ENCODE measurements at places on chromosomes 4 and X.

- DNase-seq, result no peak
Observed at GRCh38 chr4:102959496-102959895, 60.0 kb downstream of the SLC9B1 start.

GRCh38 chr4:7803371-7803770, 136.3 kb downstream of the AFAP1 start:
- no peak for DNase-seq

DNA sequence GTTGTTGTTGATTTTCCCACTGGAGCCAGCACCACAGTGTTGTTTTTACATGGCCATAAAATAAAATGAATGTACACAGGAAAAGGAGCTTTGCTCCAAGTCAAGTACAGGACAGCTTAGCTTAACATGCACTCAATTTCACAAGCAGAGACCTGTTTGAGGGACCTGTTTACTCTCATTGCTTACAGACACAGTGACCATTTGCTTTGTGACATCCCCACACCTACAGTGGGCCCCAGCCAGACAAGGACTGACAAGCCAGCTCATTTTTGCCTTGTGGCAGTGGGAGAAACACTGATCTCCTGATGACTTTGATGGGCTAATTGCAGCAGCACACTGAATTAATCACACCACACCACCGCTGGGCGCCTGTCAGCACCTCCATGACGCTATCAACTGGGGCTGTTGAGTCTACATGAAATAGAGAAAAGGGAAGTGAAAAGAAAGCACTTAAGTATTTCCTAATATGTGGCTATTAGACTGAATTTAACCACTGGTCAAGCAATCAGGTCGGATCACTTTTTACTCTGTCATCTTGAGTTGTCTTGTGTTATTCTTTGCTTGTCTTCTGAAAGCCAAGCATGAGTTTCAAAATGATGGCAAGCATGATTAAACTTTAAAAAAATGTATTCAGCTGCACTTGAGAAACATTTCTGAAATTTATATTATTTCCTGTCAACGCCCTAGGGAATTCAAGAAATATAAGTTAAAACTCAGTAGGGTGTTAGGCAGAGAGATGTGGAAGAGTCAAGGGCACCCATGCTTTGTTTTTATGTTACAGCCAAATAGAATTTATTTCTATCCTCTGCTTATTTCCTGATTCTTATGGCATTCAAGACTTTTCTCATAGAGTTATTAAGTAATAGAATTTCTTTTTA, 557.7 kb downstream of the RAB28 start:
- no peak for DNase-seq

DNA sequence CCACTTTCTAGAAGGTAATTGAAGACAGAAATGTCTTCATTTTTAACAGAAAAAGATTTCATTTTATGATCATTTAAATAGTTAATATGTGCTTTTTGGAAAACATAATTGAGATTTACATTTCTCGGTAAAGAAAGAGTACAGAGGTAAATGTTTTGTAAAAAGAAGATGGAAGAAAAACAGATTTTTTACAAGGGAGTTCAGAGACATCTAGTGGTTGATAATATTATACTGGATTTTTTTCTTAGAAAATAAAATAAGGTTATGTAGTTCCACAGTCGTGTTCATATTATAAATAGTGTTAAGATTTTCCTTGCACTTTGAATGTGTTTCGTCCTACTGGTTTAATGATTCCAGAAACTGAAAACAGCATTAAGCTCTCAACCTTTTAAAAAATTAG, 60.6 kb downstream of the SMARCA1 start:
- DNase-seq, result no peak

DNA sequence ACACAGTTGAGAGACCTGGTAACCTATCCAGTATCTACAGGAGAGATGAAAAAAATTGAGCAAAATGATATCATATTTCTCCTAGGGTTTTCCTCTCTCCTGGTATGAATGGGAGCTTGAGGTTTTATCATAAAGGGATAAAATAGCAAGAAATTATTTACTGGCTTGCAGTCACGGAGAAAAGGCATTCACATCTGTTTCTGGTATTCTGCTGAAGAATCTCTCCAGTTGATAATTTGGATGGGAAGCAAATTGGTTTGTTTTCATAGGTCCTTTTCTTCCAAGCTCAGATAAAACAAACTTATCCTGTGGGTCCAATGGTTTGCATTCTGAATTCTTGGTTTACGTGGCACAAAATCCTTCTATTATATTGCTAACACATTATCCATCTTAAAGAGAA, 83.1 kb upstream of the GYPA start:
- no peak for DNase-seq

DNA sequence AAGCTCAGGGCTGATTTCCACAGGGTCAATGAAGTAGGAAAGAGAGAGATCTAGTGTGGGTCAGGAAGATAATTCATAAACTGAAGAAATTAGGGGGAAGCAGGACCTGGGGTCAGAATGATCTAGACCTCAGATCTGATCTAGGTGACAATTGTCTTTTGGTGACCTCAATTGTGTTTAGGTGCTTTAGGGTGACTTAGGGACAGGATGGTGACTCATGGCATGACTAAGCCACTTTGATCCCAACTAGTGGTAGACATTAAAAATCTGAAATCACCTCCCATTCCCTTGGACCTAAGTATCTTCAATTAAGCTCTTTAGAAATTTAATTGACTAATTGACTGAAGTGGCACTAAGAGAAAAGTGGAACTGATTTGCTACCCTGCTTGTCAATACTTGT, 36.7 kb upstream of the GRXCR1 start:
- DNase-seq, result no peak

DNA sequence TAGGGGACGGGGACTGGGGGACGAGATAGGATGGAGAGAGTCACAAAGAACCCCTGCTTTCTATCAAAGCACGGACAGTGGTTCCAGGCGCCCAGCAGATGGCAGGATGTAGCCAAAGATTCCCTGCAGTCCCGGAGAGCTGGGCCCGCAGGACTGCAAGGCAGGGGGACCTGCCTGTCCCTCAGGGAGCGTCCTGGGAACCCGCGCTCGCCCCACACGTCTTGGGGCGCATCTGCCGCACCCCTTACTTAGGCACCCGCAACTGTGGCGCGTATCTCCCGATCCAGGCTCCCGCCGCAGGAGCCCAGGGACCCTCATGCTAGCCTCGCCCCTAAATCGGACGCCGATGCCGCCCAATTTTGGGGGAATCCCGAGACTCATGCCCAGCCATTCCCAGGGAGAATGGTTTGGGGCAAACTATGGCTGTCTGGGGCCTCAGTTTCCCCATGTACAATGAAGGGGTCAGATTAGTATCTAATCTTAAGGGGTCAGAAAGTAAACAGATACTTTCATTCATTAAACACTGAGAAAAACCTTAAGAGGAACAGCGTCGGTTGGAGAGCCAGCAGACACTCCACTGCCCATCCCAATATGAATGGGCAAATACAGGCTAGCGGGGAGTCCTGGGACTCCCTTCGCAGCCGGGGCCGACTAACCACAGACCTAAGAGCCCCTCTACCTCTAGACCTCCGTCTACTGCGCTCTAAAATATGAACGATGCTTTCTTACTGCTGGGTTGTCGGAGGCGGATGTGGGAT, 581 bp upstream of the STK32B start:
- DNase-seq, result no peak

- no peak for DNase-seq
Observed at GRCh38 chr4:83255584-83255983, 29.0 kb downstream of the COQ2 start.

Measured in cortex of kidney (tissue), 1 donor.